ENCODE measurements at places on chromosomes 6 and 20. TPM values are rescaled to one million over a fixed set of nuclear protein-coding genes. Genes with fewer than 3 reads are reported as not detected.

DNA sequence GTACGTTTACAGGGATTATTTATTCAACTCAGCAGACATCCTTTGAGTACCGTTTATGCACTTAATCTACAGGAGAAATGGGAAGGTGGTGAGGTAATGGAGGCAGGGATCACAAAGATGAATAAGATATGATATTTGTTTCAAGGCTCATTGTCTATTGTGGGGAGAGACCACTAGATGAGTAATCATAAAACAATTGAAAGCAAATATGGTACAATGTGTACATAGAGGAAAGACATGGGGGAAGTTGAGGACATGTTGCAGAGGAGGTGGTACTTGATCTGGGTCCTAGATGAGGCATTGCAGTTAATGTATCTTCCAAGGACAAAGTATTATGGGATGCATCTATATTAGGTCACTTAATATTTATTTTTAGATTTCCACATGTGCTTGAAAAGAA, 13.7 kb upstream of the CDC5L start:
- H3K4me3 ChIP-seq: no peak overlapping the region
- H3K4me1 ChIP-seq: peaks cover 6% of the 10 kb centered on the region
- DNase-seq: no peak

DNA sequence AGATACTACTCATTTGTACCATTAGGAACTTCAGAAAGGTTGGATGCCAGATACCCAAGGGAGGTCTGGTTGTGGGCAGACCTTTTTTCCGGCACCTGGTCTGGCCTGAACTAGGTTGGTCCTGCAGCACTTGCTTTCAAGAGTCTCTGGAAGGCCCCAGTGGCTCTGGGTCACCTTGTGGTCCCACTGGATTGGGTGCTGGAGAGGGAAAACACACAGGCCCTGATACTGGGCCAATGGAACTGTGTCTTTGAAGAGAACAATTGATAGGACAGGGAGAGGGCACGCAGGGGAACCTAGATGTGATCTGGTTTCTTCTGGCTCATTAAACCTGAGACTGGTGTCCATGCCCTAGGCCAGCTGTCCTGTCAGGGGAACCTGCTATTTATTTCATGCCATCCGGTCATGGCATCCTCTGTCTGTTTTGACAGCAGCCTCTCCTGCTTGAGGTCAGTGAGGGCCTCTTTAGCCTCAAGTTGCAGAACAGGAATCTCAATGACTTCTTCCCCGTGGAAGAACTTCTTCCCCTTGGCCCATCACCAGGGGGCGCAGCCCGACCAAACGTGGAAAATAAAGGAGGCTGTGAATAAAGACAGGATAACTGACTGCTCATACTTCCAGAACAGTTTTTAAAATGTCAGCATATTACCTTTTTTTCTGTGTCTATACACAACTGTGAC, 25.0 kb downstream of the TAF8 start:
- no peaks in the 10 kb centered on the region for H3K27me3 ChIP-seq
- DNase-seq: peak; percentile 78
- no peak overlapping the region for H3K27ac ChIP-seq
- peaks cover 4% of the 10 kb centered on the region for H3K36me3 ChIP-seq
- H3K4me1 ChIP-seq: no peaks in the 10 kb centered on the region

GRCh38 chr6:141326426-141326825, 806.3 kb upstream of the GJE1 start:
- H3K27ac ChIP-seq: no peak overlapping the region
- no peak for DNase-seq
- H3K27me3 ChIP-seq: no peaks in the 10 kb centered on the region
- no peak overlapping the region for H3K4me3 ChIP-seq
- no peaks in the 10 kb centered on the region for H3K4me1 ChIP-seq

DNA sequence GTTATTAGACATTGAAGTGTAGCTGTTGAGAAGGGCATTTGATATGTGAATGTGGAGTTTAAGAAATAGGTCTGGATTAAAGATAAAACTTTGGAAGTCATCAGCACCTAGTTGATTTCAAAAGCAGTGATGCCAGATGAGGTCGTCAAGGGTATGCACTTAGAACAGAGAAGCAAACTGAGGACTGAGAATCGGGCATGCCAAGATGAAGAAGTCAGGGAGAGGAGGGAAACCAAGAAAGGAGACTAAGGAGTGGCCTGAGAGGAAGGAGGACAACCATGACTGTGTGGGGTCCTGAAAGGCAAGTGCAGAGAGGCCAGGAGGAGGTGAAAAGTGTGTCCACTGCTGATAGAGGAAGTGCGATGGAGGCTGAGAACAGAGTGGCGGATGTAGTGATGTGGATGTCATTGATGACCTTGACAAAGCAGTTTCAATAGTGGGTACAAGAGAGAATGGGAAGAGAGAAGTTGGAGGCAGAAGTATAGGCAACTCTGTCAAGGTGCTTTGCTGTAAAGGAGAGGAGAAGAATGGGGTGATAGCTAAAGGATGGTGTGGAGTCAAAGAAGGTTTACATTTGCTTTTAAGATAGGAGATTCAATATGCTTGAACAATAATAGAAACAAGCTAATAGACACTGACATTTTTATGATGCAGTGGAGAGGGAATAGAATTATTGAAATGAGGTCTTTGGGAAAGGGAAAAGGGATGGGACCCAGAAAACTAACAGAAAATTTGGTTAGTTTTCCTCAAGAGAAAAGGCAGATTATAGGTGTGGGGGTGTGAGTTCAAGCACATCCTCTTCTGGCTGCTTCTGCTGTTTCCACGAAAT, 139.7 kb upstream of the TMEM170B start:
- no peaks in the 10 kb centered on the region for H3K36me3 ChIP-seq
- no peak for DNase-seq
- no peaks in the 10 kb centered on the region for H3K27me3 ChIP-seq
- peak overlapping the region; percentile 12 for H3K27ac ChIP-seq

- no peak overlapping the region for H3K27ac ChIP-seq
- peak overlapping the region; percentile 49 for H3K4me3 ChIP-seq
- no peaks in the 10 kb centered on the region for H3K27me3 ChIP-seq
- no peak for DNase-seq
Observed at GRCh38 chr6:109449064-109449794, 6.3 kb downstream of the MICAL1 start.

DNA sequence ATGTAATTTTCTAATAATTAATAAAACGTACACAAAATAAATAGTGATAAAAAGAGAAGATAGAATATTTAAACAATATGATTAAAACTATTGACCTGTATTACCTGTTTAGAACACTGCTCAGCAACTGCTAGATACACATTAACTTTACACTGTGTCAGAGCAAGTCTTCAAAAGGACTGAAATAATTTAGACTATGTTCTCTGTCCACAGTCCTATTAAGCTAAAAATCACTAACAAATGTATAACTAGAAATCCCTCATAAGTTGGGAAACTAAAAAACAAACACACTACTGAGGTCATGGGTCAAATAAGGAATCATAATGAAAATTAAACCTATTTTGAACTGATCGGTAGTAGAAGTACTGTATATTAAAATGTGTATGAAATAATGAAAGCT, 181.7 kb downstream of the QKI start:
- no peaks in the 10 kb centered on the region for H3K27me3 ChIP-seq
- no peak for DNase-seq
- H3K27ac ChIP-seq: no peak overlapping the region
- H3K36me3 ChIP-seq: peaks cover 14% of the 10 kb centered on the region

- H3K27ac ChIP-seq: no peak overlapping the region
- no peak overlapping the region for H3K4me3 ChIP-seq
- no peaks in the 10 kb centered on the region for H3K4me1 ChIP-seq
- DNase-seq: no peak
- H3K27me3 ChIP-seq: no peaks in the 10 kb centered on the region
Observed at GRCh38 chr6:158270389-158271127, 41.7 kb upstream of the TULP4 start.

DNA sequence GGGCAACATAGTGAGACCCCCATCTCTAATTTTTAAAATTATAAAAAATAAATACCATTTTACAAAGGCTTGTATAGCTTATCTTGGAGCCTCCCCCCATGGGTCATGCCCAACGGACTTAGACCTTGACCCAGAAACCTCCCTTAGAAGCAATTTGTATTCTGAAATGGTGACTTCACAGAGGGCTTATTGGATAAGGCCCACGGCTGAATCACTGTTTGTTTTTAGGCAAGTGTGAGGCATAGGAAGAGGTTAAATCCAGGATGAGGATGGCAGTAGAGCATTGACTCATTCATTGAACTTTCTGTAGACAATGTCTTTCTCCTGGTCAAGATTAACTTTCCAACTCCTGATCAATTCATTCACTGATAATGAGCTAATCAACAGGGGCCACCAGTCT, 6.2 kb upstream of the SNAI1 start:
- no peak for DNase-seq
- H3K4me1 ChIP-seq: peaks cover 10% of the 10 kb centered on the region
- H3K4me3 ChIP-seq: no peak overlapping the region
- H3K27ac ChIP-seq: no peak overlapping the region
- H3K36me3 ChIP-seq: no peaks in the 10 kb centered on the region
- H3K27me3 ChIP-seq: peaks cover 22% of the 10 kb centered on the region

- H3K4me1 ChIP-seq: peaks cover 11% of the 10 kb centered on the region
- H3K27me3 ChIP-seq: no peaks in the 10 kb centered on the region
- peaks cover 2% of the 10 kb centered on the region for H3K36me3 ChIP-seq
- H3K4me3 ChIP-seq: no peak overlapping the region
- DNase-seq: no peak
Observed at GRCh38 chr6:53216301-53216700, 67.7 kb upstream of the GCM1 start.

DNA sequence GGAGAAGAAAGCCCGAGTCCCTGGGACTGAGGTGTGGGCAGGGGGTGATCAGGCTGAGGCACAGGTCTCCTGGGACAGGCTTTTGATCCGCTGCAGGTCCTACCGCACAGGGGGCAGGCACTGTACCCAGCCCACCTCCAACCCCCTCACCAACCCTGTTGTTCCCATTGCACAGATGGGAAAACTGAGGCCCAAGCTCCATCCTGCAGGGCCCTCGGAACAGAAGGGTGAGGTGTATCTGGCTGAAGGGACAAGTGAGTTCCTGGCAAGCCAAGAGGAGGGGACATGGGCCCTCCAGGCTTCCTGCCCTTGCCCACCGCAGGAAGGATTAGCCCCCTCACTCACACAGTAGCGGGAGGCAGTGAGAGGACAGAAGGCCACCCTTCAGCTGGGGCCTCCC, 16.5 kb upstream of the SPDEF start:
- no peaks in the 10 kb centered on the region for H3K27me3 ChIP-seq
- no peaks in the 10 kb centered on the region for H3K4me1 ChIP-seq
- H3K4me3 ChIP-seq: no peak overlapping the region

The DUSP15 gene
- 13.7 TPM for total RNA-seq

Measured in neural crest cell (in vitro differentiated cells).